ENCODE measurements at places on chromosomes 2 and 18. TPM values are rescaled to one million over a fixed set of nuclear protein-coding genes. Genes with fewer than 3 reads are reported as not detected.

- DNase-seq, result no peak
Measured at GRCh38 chr18:33606621-33607020, 28.6 kb downstream of the ASXL3 start.

GRCh38 chr2:8257502-8257901, 424.4 kb upstream of the ID2 start:
- no peak for DNase-seq

DNA sequence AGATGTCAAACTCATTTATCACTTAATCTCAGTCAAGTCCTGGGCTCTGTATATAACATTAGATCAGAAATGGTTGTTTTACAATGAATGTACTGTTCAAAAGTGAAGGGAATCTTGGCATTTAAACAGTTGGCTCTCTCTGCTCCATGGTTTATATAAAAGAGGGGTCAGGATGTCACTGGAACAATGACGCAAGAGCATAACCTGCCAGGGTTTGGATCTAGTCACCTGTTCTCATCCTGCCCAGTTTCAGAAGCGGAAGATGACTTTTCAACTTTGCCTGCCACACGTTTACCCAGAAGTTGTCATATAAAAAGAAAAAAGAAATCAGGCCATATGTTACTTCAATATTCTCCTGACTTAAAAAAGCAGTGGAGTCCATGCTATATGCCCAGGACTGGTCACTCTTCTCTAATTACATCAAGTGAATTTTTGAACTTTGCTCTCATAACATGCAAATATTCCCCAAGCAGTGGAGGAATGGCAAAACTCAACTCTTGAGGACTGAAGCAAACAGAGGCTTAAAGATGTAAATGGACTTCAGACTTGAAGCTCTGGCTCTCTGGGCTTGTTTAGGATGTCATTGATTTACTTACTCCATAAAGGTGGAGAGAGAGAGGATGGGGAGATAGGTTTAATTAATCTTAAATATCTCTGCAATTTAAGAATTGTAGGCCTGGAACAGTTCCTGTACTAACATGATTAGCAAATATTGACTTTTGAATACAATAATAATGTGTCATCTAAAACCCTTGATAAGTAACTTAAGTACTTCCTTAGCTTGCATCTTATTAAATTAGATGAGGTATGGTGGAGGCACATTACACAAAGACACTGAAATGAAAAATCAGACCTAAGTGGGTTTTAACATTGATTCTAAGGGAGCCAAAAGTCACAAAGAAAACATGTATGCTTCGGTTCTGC, 58.3 kb downstream of the ETAA1 start:
- DNase-seq, result no peak

- no peak for DNase-seq
Measured at GRCh38 chr2:41847744-41848441, 199.9 kb upstream of the PKDCC start.

DNA sequence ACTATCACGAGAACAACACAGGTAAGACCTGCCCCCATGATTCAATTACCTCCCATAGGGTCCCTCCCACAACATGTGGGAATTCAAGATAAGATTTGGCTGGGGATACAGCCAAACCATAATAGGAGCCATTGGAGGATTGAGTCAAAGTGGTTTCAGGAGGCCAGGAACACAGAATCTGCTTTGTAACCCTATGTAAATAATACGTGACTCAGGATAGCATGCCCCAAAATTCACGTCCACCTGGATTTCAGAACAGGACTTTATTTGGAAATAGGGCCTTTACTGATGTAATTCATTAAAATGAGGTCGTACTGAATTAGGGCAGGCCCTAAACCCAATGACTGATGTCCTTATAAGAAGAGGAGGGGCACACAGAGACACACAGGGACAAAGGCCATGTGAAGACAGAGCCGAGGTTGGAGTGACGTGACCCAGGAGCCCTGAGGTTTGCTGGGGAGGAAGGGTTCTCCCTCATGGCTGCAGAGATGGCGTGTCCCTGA, 16.0 kb upstream of the CNDP2 start:
- no peak for DNase-seq

GRCh38 chr2:16104315-16104948, 164.1 kb downstream of the MYCN start:
- DNase-seq, result no peak

DNA sequence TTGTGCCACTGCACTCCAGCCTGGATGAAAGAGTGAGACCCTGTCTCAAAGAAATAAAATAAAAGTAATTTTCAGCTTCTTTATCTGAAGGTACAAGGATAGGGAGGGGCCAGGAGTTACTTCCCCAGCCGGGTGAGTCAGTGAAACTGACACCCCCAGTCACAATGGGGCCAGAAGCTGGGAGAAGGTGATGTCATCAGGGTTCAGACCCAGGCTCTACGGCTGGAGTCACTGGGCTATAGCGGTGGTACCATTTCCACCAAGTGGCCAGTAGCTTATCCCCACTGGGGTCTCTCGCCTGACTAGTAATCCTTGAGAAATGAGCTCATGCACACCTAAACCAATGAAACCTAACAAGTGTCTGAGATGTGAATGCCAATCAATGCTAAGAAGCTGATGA, 107.9 kb downstream of the ALPK2 start:
- no peak for DNase-seq

DNA sequence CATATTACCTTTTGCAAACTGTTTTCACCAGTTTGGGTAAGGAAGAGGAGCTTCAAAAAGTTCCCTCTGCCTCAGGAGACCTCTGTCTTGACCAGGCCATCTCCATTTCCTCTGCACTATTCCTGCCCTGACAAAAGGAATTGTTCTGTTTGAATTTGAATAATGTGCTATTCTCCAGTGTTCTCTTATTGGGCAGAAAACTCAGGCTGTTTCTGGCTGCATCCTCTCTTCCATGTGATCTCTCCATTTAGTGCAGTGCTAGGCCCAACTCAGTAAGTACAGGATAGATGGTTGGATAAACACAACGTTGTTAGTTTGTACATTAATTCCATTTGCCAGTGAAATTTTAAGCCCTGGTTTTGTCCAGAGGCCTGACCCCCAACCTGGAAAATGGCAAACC, 102.2 kb upstream of the CELF4 start:
- DNase-seq, result no peak

GRCh38 chr18:34707670-34708069, 2.4 kb upstream of the DTNA start:
- DNase-seq, result peak; percentile 74

DNA sequence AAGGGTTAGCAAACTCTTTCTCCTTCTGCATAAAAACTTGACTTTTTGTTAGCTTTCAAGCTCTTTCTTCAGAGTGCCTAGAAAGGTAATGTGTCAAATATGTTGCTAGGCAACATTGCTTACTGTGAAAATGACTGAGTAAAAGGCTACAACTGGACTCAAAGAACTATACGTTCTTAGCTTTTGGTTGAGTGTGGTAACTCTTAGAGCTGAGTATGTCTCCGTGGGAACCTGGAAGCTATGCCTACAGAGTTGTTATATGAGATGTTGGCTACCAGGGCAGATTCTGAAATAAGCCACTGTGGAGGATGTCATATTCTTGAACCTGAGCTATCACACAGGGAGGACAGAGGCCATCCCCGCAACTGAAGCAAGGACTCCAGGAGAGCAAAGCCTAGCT, 105.5 kb downstream of the ARL6IP6 start:
- DNase-seq, result no peak

COL4A4 gene
- polyA plus RNA-seq, result 56.0 TPM

Data from renal cortex interstitium (tissue), 15 donors.